GM12892 (cell line): ENCODE measurements at places on chromosomes 3 and 15.

DNA sequence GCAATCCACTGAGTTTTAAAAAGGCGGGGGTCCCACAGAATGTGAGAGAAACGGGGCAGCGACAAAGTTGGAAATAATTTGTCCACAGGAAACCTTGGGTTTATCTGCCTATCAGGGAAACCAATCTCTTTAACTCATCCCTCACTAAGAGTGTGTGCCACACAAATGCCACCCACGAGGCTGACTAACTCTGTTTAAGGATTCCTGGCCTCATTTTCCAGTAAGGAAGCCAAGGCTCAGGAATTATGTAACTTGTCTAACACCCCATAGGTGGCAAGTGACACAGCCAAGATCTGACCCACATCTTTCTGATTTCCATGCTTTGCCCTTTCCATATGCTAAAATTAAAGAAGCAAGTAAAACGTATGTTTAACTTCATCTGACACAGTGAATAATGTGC, 263.2 kb downstream of the CNTN3 start:
- no peak for DNase-seq

DNA sequence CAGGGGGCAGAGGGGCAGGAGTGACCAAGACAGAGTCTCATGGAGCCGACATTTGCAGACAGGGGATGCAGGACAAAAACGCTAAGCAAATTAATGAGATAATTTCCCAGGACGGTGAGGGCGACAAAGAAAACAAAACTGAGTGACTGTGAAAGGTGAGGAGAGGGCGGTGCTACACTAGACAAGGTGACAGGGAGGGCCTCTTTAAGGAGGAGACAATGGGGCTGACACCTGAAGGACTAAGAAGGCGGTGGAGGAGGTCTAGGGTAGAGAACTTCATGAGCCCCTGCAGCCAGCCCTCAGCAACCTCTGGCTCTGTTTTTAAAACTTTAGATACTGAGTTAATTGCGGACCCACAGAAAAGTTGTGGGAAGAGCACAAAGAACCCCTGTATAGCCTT, 41.6 kb downstream of the IQSEC1 start:
- DNase-seq, result no peak

DNA sequence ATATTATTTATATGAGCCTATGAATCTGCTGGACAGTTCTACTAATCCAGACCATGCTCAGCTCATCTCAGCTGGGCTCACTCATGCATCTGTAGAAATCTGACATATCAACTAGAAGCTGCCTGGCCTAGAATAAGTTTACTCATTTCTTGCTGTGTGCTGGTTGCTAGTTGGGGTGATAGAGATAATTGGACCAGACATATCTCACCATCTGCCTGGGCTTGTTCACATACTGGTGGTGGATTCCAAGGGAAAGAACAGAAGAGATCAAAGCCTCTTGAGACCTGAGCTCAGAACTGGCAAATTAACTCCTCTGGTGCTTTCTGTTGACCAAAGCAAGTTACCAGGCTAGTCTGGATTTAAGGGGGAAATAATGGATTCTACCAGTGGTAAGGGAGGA, 109.1 kb downstream of the NSUN3 start:
- DNase-seq, result no peak

GRCh38 chr3:53677413-53677812, 168.8 kb downstream of the CHDH start:
- no peak for DNase-seq

- no peak for DNase-seq
Observed at GRCh38 chr3:112815981-112816380, 30.7 kb downstream of the CD200R1L start.

GRCh38 chr3:22568285-22568684, 634.8 kb upstream of the UBE2E2 start:
- DNase-seq, result no peak

GRCh38 chr3:188507244-188507720, 353.3 kb downstream of the LPP start:
- no peak for DNase-seq

DNA sequence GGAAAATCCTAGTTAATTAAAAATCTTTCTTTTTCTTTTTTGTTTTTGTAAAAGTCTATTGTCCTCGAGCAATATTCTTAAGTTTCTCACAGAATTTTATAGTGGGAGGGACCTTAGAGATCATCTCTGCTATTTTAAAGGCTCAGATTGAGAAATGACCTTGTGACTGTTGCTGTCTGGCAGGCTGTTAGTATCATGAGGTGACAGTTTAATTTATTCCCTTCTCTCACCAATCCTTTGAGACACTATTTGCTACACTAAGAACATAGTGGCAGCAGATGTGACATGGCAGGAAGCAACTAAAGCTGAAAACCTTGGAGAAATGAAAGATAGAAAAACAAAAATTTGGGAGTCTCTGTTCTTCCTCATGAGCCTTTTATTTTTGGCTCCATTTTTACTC, 24.9 kb downstream of the APPL1 start:
- no peak for DNase-seq

- no peak for DNase-seq
Observed at GRCh38 chr3:175869404-175869803, 1010.3 kb downstream of the NAALADL2 start.

DNA sequence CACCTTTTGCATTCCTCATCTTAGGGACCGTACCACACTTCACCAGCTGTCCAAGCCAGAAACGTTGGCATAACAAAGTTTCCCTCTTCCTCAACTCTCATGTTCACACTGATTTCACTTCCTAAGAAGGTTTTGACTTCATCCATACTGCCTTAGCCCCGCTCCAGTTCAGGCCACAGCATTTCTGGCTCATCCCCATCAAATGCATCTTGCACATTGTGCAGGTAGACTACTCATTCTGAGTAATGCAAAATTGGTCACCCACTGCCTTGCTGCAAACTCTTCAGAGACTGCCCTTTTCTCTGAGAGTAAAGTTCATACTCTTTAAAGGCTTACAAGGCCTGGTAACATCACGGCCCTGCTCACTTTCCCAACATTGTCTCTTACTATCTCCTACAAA, 8.8 kb downstream of the NUSAP1 start:
- no peak for DNase-seq

DNA sequence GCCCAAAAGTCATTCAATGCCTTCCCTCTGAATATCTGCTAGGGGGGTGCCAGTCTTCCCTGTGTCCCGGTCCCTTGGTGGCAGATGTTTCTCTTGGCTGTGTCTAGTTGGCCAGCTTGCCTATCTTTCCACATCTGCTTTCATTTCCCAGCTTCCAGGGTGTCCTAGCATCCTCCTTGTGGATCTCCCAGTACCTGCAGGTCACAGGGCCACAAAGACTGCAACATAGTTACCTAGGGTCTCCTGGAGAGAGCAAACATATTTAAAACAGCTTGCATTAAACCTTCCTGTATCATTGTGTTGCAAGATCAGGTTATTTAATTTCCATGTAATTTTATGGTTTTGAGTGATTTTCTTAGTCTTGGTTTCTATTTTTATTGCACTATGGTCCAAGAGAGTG, 400.1 kb downstream of the GRM7 start:
- DNase-seq, result no peak

DNA sequence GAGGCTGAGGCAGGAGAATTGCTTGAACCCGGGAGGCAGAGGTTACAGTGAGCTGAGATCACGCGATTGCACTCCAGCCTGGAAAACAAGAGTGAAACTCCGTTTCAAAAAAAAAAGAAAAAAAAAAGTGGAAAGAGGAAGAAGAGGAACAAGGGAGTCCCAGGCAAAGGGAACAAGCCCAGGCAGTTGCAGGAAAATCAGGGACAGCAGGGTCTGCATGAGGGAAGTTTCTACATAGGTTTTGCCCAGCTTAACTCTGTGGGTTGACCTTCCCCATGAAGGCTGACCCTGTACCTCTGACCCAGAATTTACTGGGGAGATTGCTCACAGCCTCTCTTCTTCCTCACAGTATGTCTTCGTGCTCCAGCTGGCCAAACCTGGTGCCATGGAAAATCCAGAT, 12.3 kb downstream of the RBP1 start:
- DNase-seq, result no peak

DNA sequence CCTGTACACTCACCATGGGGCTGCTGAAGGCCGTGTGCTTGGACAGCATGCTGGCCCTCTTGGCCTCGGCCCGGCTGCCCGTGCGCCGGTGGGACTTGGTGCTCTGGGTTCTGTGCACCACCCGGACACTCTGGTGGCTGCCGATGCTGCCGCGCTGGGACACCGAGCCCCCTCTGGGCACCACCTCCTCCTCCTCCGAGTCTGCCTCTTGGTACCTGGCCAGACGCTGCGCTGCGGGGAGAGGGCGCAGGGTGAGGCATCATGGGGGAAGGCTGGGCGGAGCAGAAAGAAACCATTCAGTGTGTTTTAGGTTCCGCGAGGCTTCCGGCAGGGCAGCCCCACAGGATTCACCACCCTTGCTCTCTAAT, 145.0 kb downstream of the ATP10A start:
- DNase-seq, result no peak

DNA sequence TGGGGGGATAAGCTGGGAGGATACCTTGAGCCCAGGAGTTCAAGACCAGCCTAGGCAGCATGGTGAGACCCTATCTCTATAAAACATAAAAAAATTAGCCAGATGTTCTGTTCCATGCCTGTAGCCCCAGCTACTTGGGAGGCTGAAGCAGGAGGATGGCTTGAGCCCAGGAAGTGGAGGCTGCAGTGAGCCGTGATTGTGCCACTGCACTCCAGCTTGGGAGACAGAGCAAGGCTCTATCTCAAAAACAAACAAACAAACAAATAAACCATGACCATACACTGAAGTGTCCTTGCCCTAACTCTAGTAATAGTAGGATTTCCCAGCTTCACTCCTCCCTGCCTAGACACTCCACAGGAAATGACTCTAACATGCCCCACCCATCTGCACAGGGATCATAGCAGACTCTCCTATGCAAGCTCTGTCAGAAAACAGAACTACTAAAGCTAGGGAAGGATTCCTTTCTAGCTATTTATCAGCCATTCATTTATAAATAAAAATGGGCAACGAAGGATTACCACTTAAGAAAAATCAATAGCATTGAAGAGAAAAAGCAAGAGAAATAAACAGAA, 4.6 kb downstream of the ERICH6 start:
- DNase-seq, result no peak

GRCh38 chr3:162491952-162492351, 995.3 kb downstream of the OTOL1 start:
- no peak for DNase-seq

DNA sequence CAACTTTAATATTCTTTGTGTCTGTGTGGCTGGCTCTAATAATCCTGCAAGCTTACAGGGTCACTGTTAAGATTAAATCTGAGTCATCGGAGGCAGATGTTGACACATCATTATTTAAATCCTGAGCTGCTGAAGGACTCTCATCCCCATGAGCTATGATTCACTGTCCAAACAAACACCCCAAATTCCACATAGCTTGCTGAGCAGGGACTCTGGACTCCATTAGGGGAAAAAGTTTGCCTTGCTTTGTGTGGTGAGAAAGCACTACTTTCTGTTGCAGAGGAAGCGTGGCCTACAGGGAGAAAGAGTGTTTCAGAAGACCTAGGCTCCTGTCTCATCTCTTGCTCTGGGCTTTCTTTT, 213.7 kb downstream of the PDCD6IP start:
- no peak for DNase-seq

DNA sequence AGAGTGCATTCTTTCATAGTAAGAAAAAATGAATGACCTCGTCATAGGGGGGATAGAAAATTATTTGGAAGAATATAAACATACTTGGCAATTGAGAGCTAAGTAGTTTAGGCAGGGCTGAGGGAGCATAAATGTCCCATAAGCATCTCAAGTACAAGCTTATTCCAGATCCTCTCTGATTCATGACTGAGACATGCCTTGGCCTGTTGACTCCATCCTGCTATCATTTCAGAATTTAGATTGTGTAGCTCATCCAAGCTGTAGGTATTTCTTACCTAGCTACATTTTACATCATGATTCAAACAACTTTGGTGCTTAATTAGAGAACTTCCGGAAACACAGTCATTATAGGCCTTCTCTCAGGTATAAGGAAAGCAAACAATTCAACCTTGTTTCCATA, 12.3 kb downstream of the POGLUT1 start:
- DNase-seq, result no peak

GRCh38 chr3:155015776-155016436, 64.2 kb upstream of the MME start:
- no peak for DNase-seq

- DNase-seq, result no peak
Observed at GRCh38 chr3:184740509-184741258, 28.8 kb upstream of the MAGEF1 start.

DNA sequence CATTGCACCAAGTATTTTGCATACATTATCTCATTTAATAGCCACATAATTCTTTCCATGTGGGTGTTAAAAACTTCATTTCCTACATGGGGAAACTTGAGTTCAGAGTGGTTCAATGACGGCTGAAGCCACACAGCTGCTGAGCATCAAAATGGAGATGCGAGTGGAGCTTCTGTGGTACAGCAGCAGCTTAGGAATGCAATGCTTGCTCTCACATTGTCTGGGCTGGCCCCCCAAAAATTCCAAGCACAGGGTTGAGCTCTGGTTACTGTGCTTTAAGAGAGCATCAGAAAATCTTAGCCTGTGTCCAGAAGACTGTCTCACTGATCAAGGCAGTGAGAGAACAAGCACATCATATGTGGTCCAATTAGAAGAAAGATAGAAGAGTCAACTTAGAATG, 57.4 kb upstream of the GADL1 start:
- no peak for DNase-seq

- DNase-seq, result no peak
Observed at GRCh38 chr3:37129871-37130270, 44.5 kb downstream of the LRRFIP2 start.

GRCh38 chr3:74639681-74640080, 25.2 kb upstream of the CNTN3 start:
- DNase-seq, result no peak

- DNase-seq, result peak; percentile 52
Observed at GRCh38 chr3:185677146-185677829, 91.2 kb downstream of the SENP2 start.

DNA sequence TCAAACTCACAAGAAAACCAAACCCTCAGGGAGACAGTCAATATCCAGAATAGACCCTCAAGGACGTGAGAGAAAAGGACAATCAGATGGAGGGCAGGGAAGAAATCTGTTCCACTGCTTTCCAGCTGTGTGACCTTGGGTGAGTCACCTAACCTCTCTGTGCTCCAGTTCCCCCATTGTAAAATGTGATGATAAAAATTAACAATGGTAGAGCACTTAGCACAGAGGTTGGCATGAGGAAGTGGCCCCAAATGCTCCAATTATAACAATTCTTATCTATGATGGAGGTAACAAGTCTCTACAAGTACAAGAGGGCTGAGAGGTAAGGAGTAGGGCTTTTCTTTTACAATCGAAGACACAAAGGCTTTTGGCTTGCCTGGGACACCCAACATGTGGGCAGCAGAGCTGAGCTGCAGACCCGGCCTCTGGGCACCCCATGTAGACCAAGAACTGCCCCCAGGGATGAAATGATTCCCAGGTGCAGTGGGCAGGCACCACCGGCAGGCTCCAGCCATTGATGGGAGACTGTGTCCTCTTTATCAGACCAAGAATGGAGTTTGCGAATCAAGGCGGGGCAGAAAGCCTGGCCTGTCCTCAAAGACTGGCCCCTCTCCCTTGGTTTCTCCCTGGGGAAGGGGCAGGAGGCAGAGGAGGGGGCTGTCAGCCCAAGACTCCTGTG, 22.0 kb downstream of the WNT7A start:
- DNase-seq, result no peak
